ENCODE measurements at places on chromosomes 4 and X.

GRCh38 chr4:98603683-98604521 lies 54.5 kb downstream of the TSPAN5 start:
- no peak for DNase-seq

GRCh38 chrX:151538190-151539122 lies 25.0 kb upstream of the PASD1 start:
- DNase-seq, result no peak

DNA sequence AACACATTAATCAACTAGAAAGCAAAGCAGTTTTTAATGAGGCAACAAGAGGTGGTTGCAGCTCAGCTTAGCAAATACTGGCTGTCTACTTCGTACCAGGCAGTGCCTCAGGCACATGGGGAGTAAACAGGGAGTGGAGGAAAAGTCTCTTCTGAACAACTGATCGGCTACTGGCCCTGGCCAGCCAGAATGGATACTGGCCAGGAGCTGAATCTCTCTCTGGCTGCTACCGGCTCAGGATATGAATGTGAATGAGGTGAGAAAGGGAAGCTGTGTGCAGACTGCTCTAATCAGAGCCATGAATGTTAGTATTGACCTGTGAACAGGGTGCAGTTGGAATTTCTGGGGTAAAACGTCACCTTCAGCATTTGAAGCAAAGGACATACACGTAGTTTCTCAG lies 77.3 kb downstream of the STK32B start:
- DNase-seq, result no peak

DNA sequence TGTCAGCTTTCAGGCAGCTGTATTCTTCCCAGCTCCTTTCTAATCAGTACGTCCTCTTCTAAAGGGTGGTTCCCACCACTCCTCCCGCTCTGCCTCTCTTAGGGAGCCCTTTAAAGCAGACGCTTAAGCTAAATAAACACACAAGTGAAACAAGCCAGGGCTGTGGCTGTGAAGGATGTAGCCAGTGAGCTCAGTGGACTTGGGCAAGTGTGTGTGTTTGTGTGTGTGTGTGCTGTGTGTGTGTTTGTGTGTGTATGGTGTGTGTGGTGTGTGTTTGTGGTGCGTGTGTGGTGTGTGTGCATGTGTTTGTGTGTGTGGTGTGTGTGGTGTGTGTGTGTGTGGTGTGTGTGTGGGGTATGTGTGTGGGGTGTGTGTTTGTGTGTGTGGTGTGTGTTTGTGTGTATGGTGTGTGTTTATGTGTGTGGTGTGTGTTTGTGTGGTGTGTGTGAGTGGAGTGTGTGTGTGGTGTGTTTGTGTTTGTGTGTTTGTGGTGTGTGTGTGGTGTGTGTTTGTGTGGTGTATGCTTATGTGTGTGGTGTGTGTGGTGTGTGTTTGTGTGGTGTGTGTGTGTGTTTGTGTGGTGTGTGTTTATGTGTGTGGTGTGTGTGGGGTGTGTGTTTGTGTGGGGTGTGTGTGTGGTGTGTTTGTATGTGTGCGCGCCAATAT lies 283.3 kb downstream of the PTTG2 start:
- DNase-seq, result no peak

DNA sequence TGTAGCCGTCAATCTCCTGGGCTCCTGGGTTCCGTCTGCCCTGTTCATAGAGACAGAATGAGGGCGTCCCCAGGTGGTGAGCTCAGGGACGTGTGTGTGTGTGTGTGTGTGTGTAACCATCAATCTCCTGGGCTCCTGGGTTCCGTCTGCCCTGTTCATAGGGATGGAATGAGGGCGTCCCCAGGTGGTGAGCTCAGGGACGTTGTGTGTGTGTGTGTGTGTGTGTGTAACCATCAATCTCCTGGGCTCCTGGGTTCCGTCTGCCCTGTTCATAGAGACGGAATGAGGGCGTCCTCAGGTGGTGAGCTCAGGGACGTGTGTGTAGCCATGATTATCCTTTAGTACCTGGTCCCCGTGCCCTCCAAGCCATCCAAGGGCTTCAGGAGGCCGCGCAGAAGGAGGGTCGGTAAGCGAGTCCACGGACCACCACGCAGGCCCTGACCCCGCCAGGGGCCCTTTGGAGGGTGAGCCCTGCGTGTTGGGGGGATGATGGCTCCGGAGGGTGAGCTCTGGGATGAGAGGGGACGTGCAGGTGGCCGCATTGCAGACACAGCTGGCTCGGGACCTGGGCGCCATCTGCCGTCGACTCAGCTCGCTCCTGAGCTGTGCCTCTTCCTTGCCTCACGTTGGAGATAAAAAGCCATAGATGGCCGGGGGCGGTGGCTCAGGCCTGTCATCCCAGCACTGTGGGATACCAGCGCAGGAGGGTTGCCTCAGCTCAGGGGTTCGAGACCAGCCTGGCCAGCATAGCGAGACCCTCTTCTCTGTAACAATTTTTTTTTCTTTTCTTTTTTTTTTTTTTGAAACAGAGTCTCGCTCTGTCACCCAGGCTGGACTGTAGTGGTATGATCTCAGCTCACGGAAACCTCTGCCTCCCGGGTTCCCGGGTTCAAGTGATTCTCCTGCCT lies 5.4 kb upstream of the GTPBP6 start:
- DNase-seq, result no peak

GRCh38 chr4:86452422-86452891 lies 92.6 kb upstream of the MAPK10 start:
- no peak for DNase-seq

DNA sequence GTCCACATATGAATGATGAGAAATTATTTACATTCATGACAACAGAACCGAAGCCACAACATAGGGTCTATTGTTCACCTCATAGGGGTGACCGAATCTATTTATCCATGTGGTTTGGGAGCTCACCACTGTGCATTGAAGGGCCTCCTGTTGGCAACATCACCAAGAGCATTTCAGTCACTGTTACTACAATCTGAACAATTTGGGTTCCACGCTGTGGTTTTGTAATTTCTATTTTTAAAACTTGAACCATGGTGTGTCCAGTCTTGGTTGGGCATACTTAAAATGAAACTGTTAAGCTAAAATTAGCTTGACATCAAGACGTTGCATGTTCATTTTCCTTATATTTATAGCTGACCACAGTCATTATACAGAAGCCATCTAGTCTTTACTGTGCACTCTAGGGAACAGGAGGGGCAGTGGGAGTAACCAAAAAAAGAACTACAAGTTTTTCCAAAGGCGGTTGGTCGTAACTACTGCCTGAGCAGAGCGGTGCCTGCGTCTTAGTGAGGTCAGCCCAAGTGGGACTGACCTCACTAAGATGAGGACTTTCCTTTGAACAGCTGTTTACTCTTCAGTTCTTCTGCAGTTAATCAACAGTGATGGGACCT lies 192.1 kb downstream of the SPRY1 start:
- DNase-seq, result no peak

GRCh38 chrX:6228720-6229119 lies at the start of gene NLGN4X:
Gene NLGN4X (minus strand): TSS chrX:6228867. CDS start chrX:6151466, 77,401 bp downstream.
- DNase-seq, result no peak

- no peak for DNase-seq
Measured at GRCh38 chr4:144645631-144646522, at the start of gene HHIP. Gene HHIP (plus strand): TSS chr4:144646156. CDS start chr4:144646676, 520 bp downstream.

DNA sequence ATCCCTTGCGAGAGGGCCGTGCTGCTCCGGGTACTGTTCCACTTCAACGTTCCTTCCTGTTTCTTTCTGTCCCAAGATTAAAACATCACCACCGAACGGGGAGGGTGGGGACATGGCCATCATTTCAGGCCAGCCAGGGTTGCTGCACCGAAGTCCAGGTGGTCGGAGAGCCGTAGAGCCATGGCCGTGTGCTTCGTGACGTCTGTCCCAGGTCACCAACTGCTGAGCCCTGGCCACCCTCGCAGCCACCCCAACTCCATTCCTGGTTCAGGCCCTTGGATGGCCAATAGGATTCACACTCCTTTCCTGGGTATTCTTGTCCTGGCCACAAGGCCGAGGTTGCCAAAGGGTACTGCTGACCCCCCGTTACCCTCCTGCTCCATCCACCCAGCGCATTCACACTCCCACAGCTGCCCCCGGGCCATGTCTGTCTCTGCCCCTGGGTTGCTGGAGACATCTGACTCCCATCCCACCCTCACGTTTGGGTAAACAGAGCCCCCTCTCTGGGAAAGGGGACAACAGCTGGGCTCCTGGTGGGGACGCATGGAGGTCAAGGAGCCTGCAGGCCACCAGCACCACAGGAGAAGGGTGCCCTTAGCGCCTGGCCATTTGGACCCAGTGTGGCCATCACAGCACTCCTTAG lies 103.2 kb downstream of the HMX1 start:
- DNase-seq, result no peak

DNA sequence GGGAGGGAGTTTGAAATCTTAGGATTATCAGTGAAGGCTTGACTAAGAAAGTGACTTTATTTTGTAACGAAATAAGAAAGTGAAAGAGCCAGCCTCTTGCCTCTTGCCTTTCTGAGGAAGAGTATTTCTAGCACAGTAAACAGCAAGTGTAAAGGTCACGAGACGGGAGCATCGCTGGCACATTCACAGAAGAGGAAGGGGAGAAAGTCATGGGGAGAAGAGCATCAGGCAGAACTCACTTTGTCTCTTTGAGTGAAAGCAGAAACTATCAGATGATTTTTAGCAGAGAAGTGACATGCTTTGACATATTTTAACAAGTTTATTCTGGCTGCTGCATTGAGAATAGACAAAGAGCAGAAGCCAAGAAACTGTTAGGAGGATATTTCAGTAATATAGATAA lies 313.8 kb downstream of the CAMK2D start:
- DNase-seq, result no peak

DNA sequence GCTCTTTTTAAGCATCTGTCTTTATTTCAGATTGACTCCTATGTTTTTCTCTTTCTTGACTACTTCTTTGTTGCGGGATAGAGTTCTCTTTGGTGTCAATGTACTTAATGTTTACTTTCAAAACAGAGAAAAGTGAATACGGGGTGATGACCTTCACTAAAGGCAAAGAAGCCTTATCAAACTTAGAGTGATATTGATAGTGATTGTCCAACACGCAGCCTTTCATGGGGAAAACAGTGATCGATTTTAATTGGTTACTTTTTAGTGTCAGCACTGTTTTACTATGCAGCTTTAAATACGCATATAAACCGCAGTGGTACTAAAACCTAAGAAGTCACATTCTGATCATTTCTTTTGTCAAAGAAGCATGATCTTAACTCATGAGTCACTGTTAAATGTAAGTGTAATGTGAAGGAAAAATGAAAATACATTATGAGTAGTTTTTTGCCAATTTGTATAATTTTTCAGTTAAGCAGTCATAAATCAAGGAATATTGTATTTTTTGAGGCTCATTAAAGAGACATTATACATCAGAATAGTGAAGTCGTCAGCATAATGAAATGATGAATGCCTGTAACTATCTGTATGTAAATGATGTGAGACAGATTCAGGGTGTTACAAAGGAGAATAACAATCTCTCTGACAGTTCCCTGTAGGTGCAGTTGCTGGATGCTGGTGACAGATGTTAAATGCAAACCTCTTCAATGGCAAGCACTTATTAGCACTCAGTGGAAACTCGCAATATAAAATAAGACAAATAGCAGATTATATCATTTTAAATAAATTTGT lies 2082.8 kb upstream of the TENM3 start:
- DNase-seq, result no peak

DNA sequence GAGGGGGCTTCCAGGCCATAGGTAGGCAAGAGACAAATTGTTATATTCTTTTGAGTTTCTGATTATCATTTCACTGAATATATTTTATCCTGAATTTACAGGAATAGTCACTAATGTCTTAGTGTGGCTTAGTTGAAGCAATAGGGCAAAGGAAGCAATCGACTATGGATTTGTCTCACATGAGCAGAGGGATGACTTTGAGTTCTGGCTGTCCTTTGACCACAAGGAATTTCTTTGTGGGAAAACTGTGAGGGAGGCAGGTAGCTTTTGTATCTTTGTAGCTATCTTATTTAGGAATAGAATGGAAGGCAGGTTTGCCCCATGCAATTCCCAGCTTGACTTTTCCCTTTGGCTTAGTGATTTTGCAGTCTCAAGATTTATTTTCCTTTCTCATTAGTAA lies 207.3 kb upstream of the ANXA10 start:
- no peak for DNase-seq

GRCh38 chrX:13520351-13520750 lies 49.0 kb upstream of the EGFL6 start:
- no peak for DNase-seq

GRCh38 chr4:4752025-4752424 lies 107.4 kb upstream of the MSX1 start:
- no peak for DNase-seq

- no peak for DNase-seq
Measured at GRCh38 chr4:89800527-89801103, 36.3 kb downstream of the SNCA start.

All from AML-193 (cell line).